ENCODE measurements at places on chromosomes 2 and 18. TPM values are rescaled to one million over a fixed set of nuclear protein-coding genes. Genes with fewer than 3 reads are reported as not detected.

The PLGLB2 gene
- total RNA-seq, result 0.26 TPM

The TUBB8B gene
- not detected for total RNA-seq

The FIGN gene
- total RNA-seq, result 1.3 TPM

The APOB gene
- 0.12 TPM for total RNA-seq

The CPLX4 gene
- not detected for total RNA-seq

The ST6GAL2 gene
- total RNA-seq, result 1.6 TPM

The LDLRAD4 gene
- total RNA-seq, result not detected

The GCG gene
- total RNA-seq, result not detected

The CELF4 gene
- total RNA-seq, result 2.5 TPM

The SERPINB8 gene
- total RNA-seq, result 3.3 TPM

The NCOA1 gene
- total RNA-seq, result 13.4 TPM

The ELOA2 gene
- total RNA-seq, result not detected

The IL36RN gene
- total RNA-seq, result not detected

The LOXHD1 gene
- total RNA-seq, result not detected

The PLEKHA3 gene
- total RNA-seq, result 4.3 TPM

The FMNL2 gene
- total RNA-seq, result 16.5 TPM

The LHCGR gene
- total RNA-seq, result not detected

The SLC8A1 gene
- 7.9 TPM for total RNA-seq

The IL36G gene
- total RNA-seq, result not detected

The SULT1C4 gene
- not detected for total RNA-seq

The FABP1 gene
- total RNA-seq, result not detected

The TACR1 gene
- total RNA-seq, result under 0.01 TPM

The XIRP2 gene
- total RNA-seq, result not detected

The CPO gene
- not detected for total RNA-seq

The PDCD1 gene
- total RNA-seq, result 0.12 TPM

The NGEF gene
- total RNA-seq, result not detected

The NUP35 gene
- total RNA-seq, result 7.7 TPM

The SNX17 gene
- total RNA-seq, result 146 TPM

The DAPL1 gene
- total RNA-seq, result not detected

The SLC9A2 gene
- not detected for total RNA-seq

The CNTNAP5 gene
- not detected for total RNA-seq

The HDHD2 gene
- total RNA-seq, result 11.3 TPM

The MAP3K19 gene
- not detected for total RNA-seq

The TANC1 gene
- 17.3 TPM for total RNA-seq

The NT5DC4 gene
- total RNA-seq, result not detected

The OR6B2 gene
- not detected for total RNA-seq
